ENCODE measurements at places on chromosomes 7 and 10. TPM values are rescaled to one million over a fixed set of nuclear protein-coding genes. Genes with fewer than 3 reads are reported as not detected.

Gene HOXA4
- 1.0 TPM for total RNA-seq

Gene SLC39A12
- not detected for total RNA-seq

Gene VENTX
- not detected for total RNA-seq

Gene NPSR1
- total RNA-seq = 0.58 TPM

Gene MYH16
- not detected for total RNA-seq

Gene DENND2A
- 34.4 TPM for total RNA-seq

GRCh38 chr7:91869661-91870060 is 10.8 kb downstream of the MTERF1 start:
- DNase-seq = no peak

DNA sequence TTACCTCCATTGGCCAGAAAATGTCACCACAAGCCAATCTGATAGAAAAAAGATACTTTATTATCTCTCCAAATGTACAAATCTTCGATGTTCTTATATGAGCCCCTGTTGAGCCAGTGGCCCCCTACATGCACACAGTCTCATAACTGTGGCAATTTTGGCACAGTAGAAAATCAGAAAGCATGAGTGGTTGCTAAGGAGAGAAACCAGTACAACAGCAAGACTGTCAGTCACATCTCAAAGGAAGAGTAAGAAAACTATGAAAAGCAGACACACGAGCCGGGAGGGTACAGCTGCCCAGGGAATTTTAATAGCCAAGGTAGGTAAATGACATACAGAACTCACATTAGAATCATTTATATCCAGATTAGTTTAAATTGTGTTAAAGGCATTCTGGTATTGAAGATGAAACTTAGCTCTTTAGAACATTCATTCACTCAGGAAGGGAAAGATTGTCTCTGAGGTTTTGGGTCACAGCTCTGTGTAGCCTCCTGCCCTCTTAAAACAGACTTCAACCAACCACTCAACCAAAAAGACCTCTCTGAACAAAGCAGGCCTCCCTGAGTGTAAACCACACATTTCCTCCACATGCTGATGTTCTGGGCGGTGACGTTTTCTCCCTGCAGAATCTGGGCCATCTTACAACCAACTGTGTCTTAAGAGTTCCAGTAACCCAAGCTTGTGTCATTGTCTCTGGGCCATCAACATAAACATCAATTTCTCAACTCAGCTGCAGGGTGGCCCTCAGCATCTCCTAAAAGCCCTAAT is 80.8 kb upstream of the ADAM12 start:
- no peak for DNase-seq

GRCh38 chr10:93954726-93955363 is 38.9 kb upstream of the PLCE1 start:
- DNase-seq = no peak

GRCh38 chr10:66877361-66877760 is 48.5 kb upstream of the LRRTM3 start:
- DNase-seq = no peak

DNA sequence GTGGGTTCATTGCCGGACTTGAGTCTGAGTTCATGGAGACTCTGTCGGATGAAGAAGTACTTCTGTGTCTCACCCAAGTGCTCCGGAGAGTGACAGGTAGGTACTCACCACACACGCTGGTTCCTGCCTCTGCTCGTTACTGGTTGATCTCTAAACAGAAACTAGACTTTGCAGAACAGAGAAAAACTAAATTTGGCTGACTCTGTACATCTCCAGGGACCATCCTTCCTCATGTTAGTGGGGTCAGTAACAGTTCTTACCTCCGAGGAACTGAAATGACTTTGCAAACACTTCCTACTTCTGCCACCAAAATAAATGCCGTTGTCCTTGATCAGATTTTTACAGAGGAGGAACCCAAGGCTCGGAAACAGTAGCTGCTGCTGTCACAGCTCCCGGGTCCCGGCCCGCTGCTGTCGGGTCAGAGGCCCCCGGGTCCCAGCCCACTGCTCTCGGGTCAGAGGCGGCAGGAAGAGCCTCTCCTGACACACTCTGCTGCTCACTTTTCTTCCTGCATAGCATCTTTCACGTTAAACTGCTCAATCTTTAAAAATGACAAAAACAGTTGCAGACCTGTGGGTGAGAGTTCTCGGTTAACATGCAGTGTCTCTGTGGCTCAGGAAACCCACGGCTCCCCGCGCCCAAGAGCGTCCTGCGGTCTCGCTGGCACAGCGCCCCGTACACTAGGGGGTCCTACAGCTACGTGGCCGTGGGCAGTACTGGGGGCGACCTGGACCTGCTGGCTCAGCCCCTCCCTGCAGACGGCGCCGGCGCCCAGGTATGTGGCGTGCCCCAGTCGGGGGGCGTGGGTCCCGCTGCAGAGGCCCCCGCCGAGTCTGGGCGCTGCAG is 4.8 kb upstream of the MTG1 start:
- DNase-seq = no peak

DNA sequence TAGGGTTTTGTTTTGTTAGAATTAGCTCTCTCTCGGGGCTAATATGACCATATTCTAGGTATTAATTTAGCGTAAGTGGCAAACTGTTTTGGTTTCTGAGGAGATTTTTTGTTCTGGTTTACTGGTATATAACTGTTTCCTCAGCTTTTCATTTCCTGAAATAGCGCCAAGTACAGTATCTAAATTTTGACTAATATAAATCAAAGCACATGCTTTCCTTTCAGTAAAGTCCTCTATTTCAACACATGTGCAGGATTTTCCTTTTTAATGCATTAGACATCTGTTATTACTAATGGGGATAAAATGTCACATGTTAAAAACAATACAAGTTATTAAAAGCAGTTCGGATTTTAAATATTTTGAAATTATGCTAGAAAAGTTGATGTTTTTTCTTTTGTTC is 11.3 kb downstream of the FERD3L start:
- no peak for DNase-seq

DNA sequence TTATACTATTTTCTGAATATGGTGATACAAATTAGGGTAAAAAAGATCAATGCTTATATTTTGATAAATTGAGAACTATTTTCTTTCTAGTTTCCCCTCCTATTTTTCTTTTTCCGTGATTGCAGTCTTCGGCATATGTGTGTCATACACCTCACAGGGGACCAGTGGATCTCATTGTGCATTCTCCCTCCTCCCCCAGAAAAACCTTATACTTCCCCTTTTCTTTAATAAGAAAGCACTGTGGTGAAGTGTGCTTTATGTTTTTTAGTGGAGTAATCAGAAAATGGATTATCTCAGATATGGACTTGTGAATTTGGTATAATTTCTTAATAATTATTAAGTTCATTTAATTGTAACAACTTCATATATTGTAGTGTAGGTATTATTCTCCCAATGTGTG is 72.8 kb downstream of the BICC1 start:
- no peak for DNase-seq

GRCh38 chr7:12357508-12357907 is 46.2 kb downstream of the VWDE start:
- DNase-seq = no peak

DNA sequence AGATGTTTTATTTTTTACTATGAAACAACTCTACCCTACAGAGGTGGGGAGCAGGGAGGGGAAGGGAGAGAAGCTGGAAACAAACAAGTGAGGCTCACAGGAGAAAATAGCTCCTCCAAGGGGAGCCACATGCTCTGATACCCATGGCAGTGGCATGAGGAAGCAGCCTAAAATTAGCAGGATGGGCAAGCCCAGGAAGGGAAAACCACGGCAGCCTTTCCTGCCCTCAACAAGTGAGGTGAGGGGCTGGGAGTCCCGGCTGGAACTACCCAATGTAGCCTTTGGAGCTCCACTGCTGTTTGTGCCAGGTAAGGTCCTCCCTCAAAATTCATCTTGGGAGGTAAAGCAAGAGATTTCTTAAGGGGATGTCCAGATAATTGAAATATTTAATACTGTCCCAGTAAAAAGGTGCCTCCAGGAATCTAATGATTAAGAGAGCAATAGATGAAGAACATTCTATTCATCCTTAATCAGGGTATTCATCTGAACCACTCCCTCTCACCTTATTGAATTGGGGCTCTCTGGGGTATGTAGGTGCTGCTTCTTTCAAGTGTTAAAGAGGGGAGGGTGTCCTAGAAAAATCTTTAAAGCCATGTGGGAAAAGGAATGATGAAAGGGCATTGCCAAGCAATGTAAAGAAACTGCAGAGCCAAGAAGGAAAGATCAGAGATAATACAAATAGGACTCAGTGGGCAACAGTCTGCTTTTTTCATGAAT is 12.8 kb upstream of the HERC4 start:
- no peak for DNase-seq

GRCh38 chr7:44068054-44068453 is 2.7 kb upstream of the PGAM2 start:
- DNase-seq = no peak

- DNase-seq = no peak
Observed at GRCh38 chr10:103168438-103168837, 24.6 kb downstream of the NT5C2 start.

GRCh38 chr7:30785786-30786185 is 14.6 kb downstream of the MINDY4 start:
- DNase-seq = no peak

GRCh38 chr7:45181991-45182855 is 24.6 kb downstream of the RAMP3 start:
- DNase-seq = no peak

DNA sequence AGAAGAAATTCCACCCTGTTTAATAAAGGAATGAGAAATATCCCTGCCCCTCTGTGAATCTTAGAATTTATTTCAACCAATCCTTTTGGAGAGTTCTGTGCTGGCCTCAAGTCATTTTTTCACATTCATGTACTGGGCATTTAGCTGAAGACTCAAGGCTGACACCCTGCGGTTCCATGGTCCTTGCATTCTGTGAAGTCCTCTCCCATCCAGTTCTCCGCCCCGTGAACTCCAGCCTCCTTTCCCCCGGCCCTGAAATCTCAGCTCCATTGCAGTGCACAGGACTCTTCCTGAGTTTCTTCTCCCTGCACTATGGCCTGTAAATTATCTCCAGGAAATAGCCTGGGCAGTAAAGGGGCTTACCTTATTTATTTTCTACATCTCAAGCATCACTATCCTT is 183.0 kb upstream of the KCND2 start:
- no peak for DNase-seq

GRCh38 chr7:106418526-106418925 is 133.7 kb upstream of the NAMPT start:
- no peak for DNase-seq

DNA sequence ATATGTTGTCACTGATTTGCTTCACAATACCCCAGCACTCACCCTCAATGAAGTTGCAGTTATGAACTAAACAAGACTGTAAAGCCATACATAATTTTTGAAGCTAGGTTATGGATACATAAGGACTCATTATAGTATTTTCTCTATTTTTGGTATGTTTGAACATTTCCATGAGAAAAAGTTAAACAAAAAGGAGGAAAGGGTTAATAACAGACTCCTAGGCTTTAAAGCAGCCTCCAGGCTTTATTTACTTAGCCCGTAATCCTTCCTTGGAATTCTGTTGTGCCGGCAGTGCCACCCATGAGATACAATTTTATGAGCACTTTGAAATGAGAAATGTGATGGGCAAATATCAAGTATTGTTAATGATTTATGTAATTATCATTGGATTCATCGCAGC is 2.1 kb upstream of the DENND11 start:
- no peak for DNase-seq

- DNase-seq = no peak
Observed at GRCh38 chr7:8184221-8184620, 77.7 kb downstream of the ICA1 start.

- no peak for DNase-seq
Observed at GRCh38 chr7:132576721-132577085, 433 bp upstream of the PLXNA4 start.

DNA sequence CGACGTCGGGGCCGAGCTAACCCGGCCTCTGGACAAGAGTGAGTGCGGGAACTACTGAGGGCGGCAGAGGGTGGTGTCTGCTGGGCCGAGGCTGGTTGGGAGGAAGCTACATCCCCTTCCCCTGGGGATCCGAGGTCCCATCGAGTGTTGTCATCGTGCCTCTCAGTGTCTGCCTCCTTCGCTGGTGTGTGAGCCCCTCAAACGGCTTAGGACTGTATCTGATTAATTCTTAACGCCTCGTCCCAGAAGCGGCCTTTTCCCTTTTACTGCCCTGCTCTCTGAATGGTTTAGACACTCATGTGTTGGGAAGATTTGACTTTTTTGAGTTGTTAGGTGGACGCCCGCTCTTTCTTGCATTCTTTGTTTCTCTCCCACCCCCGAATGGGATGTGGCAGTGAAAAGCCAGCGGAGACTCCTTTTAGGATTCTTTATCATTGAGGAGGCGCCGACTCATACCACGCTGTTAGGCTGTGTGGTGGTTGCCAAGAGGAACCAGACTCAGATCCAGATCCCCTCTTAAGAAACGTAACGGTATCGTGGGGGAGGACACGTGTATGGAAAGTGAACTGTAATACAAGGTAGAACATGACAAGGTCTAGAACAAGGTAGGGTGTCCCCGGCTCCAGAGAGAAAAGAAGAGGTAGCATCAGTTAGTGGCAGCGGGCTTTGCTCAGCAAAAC is 631 bp downstream of the SUPV3L1 start:
- no peak for DNase-seq

- no peak for DNase-seq
Observed at GRCh38 chr7:116782177-116782711, 80.1 kb upstream of the CAPZA2 start.

DNA sequence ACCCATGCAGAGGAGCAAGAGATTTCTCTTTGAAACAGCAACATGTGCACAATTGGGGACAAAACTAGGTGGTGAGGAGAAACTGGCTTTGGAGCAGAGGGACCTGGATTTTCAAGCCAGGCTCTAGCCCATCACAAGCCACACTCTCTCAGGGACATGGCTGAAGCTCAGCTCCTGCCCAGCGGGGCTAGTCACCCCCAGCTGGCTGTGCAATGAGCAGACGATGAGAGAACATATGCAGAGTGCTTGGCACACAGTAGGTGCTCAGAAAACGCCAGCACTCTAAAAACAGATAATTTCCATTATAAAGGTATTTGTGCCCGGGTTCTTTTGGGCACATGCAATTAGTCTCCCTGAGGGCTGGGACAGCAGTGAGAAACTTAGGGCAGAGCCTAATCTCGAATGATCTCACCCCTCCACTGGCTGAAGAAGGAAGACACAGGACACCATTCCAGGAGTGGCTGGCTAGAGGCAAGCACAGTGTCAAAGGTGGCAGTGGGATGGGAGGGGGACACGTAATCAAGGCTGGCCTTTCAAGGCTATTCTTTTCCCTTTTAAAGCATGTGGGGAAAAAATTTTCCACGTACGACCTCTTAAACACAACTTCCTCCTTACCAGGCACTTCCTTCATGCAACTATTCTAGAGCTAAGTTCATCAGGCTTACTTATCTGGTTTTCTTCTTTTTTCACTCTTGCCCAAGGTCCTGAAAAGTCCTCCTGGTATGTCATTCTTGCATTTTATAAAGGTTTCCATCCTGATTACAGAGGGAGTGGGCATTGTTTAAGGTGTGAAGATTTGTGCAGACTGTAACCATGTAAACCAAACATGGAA is 15.1 kb downstream of the FAM53B start:
- no peak for DNase-seq

GRCh38 chr10:30765616-30766015 is 136.1 kb upstream of the LYZL2 start:
- DNase-seq = no peak

DNA sequence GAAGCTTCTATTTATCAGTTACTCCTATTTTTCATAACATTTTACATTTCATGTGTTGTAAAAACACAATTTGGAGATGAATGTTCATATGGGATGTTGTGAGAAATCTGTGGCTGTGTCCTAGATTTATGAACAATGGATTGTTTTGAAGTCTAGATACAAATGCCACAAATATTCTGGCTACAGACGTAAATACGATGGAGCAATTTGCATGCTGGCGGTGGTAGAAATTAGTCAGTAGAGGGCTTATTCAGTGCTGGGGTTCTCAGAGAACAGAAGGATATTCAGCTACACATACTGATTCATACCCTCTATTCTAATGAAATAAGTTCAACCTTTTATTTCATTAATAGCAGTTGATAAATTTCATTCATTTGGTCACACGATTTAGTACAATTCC is 48.8 kb downstream of the PLPP4 start:
- no peak for DNase-seq
